ENCODE measurements at places on chromosomes 1 and 21.

DNA sequence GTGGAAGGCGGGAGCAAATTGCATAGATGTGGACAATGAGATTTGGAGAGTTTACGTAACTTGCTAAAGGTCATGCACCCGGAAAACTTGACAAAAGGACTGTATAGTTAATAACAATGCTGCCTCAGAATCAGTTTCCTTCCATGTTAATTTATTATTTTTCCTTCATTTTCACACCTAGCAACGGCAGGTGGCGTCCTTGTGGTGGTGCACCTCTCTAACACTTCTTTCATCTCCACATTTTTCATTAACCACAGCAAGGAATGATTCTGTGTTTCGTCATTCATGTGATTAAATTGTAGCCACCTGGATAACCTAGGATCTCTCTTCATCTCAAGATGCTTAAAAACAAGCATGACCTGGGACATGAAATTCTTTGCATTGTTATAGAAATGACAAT, 2133.0 kb downstream of the NCAM2 start:
- DNase-seq, result no peak

GRCh38 chr1:209769171-209769904, 13.5 kb downstream of the TRAF3IP3 start:
- peak; percentile 36 for DNase-seq

DNA sequence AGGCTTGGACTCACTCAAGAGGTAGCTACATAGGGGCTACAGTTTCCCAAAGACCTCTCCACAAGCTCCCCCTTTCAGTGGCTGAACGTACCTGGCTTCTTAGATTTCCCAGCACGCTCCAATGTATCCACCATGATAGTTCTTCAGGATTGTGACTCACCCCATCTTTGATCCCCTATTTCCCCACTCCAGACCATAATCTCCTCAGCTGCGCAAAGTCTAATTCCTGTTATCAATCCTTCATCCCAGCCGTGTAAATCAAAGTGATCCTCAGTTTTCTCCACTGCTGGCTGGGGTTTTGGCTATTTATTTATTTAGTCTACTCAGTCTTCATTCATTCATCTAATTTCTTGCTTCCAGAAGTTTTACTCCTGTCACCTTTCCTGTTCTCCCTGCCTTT, 13.1 kb upstream of the CTPS1 start:
- no peak for DNase-seq

- DNase-seq, result no peak
These were observed 261.3 kb downstream of the TNR start for GRCh38 chr1:175482071-175482451.

DNA sequence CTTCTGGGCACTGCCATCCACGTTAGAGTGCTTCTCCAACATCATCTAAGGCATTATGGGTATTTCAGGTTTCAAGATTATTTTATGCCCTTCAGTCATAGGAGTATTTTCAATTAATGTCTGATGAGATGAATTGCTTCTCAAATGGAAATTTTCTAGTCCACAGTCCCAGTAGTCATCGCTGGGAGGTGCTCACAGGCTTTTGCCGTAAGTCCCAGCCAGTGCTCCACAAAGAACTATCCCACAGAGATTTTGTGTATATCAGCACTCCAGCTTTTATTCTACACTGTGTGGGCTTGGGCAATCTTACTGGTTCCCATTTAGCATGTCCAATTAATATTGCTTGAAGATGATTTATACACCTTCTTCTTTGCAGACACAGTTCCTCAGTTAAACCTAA, 61.0 kb downstream of the SMYD2 start:
- no peak for DNase-seq

DNA sequence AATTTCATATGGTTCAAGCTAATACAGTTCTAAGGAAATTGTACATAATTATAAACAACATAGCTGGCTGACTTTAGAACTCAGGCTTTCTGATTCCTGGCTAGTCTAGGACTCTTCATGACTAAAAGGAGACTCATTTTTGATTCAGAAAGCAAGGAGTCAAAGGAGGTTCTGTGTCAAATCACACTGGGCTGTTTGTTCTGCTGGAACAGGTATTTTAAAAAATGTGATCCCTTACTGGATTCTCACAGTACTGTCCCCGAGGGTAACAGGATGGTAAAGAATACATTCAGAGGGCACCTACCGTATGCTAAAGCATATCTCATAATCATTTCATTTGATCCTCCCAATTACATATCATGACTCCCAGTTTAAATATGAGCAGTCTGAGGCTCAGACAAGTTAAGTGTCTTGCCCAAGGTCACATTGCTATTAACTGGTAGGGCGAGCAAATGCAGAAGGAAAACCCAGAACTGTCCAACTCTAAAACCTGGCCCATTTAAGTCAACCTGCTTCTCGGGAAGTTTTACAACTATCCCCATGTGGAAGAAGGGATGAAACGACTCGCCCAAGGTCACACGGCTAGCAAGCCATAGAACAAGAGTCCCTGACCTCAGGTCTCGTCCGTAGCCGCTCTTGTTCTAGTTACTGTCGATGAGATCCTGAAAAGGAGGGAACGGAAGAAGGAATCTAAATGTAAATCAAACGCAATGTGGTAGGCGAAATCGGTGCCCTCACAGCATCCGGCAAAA, 675 bp downstream of the MYSM1 start:
- no peak for DNase-seq

DNA sequence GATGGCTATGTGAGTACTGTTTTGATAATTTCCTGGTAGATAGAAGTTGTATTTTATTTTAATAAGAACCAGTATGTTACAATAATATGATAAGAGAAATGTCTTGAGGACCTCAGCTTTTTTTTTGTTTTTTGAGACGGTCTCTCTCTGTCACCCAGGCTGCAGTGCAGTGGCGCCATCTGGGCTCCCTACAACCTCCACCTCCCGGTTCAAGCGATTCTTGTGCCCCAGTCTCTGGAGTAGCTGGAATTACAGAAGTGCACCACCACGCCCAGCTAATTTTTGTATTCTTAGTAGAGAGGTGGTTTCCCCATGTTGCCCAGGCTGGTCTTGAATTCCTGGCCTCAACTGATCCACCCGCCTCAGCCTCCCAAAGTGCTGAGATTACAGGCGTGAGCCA, 968.1 kb upstream of the ADGRL4 start:
- no peak for DNase-seq

- no peak for DNase-seq
These were observed 33.0 kb downstream of the CACHD1 start for GRCh38 chr1:64502931-64503330.

DNA sequence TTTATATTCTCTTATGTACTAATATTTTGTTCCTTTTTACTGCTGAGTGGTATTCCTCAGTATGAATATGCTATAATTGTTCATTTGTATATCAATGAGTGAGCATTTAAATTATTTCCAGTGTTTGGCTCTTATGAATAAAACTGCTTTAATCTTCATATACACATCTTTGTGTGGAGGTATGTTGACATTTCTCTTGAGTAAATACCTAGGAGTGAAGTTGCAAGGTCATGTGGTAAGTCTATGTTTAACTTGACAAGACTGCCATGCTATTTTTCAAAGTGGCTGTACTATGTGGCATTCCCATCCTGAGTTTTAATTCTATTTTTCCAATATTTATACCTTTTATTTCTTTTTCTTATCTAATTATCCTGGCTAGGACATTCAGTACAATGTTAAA, 124.2 kb downstream of the ADSS2 start:
- DNase-seq, result no peak

GRCh38 chr1:169108863-169109560, 2.5 kb downstream of the ATP1B1 start:
- no peak for DNase-seq

- DNase-seq, result no peak
These were observed 8.0 kb upstream of the SLC30A2 start for GRCh38 chr1:26053718-26054560.

DNA sequence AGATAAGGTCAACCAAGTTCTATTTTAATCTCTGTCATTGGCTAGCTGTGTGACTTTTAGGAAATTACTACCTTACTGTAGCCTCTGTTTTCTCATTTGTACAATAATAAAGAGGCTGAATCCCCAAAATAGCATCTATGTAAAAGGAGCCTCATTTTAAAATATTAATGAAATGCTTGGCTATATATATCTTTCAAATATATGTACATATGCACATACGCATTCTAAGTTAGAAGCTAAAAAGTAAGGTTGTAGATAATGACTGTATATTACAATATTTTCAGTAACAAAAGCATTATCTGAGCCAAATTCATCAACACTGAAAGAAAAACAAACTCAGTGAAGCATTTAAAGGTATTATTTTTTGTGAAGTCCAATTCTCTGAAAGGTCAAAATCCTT, 44.6 kb downstream of the TYW3 start:
- no peak for DNase-seq

GRCh38 chr21:36892201-36892600, 74.3 kb downstream of the HLCS start:
- no peak for DNase-seq

DNA sequence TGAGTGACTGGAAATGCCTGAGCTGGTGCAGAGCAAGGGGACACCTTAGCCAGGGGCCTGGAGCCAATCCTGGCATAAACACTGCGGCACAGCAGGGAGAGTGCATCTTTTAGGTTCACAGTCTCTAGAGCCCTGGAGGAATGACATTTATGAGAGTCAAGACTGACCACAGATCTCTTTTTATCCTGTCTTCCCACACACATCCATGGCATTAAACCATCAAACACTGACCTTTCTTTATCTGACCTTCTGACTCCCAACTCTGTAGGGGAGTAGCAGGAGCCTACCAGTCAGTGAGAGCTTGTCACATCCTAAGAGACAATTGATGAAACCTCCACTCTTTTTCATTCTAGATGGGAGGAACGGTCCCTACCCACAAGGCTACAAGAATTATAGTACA, 7.9 kb downstream of the CD34 start:
- DNase-seq, result no peak

DNA sequence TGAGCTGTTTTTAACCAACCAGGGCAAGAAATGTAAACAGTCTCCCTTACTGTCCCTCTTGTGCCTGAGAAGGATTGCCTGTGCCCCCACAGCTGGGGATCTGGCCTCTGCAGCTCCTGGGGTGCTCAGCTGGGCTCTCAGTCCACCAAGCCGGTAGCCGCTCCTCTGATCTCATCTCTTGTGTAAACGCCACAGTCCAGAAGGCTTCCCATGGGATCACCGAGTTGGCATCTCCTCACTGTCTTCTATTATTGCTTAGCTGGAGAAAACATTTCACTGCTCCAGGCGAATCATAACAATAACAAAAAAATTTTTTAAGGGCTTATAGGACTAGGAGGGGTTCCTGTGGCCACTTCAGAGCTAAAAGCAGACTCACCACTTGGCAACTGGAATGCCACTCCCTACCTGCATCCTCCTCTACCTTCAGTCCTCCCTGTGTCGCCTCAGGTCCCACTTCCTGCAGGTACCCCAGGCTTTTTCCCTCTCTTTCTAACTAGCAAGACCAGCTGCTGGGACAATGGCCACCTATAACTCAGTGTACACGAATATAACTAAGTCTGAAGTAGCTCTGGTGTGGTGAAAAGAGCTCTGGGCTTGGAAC, 75.8 kb downstream of the ATP1A1 start:
- DNase-seq, result no peak

GRCh38 chr1:77218477-77219165, 609 bp downstream of the PIGK start:
- DNase-seq, result no peak

- DNase-seq, result no peak
These were observed 26.2 kb upstream of the IL10 start for GRCh38 chr1:206798384-206798996.

GRCh38 chr1:184615301-184615700, 139.4 kb downstream of the EDEM3 start:
- no peak for DNase-seq

Data from effector CD8-positive, alpha-beta T cell (primary cell).